ENCODE measurements at places on chromosomes 3 and 15.

GRCh38 chr3:48562367-48563095 is 1.1 kb downstream of the UCN2 start:
- DNase-seq = no peak

DNA sequence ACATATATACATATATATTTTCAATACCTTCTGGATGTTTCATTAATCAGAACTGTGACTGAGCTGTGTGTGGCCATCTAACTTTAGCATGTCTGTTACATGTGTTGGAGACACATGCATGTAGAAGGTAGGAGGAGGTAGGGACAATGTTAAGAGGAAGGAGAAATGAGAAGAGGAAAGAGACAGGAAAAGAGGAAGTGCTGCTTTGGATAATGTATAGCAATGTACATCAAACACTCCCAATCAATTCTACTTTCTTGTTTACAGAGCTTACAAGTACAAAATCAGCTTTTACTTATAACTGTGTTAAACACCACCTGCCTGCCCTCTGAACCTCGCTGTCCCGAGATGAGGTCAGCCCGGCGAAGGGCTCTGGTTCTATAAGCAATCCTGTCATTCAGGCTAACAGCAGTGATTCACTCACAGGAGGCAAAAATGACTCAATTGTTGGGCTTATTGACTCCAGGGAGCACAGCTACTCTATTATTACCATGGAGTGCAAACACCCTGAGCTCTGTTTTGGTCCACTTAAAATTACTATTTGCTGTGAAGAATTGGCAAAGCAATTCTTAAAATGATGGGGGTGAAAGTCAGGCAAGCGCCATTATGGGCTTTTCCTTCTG is 188.9 kb downstream of the MEIS2 start:
- no peak for DNase-seq

DNA sequence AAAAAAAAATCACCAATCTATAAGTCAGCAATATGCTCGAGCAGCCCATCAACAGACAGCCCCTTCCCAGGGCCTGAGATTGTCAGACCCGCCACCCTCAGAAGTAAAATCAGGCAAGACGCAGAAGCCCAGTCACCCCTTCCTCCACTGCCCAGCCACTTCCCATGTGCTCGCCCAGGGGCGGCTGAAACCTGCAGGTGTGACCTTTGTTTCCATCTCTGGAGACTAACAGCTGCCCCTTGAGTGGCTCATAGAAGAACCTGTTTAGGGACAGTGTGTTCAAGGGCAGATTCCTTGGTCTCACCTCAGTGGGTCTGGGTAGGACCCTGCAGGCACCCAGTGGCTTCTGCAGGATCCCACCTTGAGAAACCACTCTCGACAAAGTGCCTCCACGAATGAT is 105.6 kb downstream of the MYLK start:
- no peak for DNase-seq

- DNase-seq = no peak
Measured at GRCh38 chr3:166283840-166284239, 446.6 kb upstream of the BCHE start.

- no peak for DNase-seq
Measured at GRCh38 chr3:175852560-175852959, 993.4 kb downstream of the NAALADL2 start.

GRCh38 chr3:128360705-128361271 is 105.9 kb downstream of the DNAJB8 start:
- DNase-seq = no peak

DNA sequence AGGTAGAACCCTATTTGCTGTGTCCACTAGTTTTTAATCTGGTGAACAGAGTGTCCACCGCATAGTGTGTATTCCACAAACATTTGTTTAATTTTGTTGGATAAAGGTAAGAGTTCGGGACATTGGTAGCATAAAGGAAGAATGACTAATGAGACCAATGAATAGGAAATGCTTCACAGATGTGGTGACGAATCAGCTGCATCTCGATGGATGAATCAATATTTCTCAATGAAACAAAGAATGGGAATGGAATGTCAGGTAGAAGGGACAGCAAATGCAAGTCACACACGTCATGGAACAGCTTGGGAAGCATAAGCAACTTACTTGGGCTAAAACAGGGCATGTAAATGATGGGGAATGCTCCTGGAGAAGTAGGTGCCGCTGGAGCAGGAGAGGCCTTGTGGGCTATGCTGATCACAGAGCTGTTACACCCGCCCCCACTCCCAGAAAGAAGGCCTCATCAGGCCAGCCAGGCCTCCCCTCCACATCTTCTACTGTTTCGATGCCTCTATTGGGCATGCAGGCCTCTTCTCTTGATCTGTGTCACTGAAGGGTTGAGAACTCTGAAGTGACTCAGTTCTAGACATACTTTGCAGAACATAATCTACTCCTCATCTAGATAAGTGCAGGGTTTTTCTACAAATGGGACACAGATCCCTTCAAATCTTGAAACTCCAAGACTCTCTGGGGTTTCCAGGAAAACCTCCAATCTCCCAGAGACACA is 120.0 kb upstream of the GADL1 start:
- no peak for DNase-seq

GRCh38 chr3:40908612-40909011 is 290.7 kb upstream of the CTNNB1 start:
- no peak for DNase-seq

DNA sequence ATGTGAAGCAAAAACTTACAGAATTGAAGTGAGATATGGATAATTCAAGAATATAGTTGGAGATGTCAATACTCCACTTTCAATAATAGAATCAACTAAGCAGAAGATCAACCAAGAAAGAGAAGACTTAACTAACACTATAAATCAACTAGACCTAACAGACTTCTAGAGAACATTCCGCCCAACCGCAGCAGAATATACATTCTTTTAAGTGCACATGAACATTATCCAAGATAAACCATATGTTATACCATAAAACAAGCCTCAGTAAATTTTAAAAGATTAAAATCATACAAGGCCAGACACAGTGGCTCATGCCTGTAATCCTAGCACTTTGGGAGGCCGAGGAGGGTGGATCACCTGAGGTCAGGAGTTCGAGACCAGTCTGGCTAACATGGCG is 5.5 kb upstream of the TEX55 start:
- no peak for DNase-seq

- DNase-seq = no peak
Measured at GRCh38 chr15:35206060-35206675, 121.1 kb upstream of the NANOGP8 start.

DNA sequence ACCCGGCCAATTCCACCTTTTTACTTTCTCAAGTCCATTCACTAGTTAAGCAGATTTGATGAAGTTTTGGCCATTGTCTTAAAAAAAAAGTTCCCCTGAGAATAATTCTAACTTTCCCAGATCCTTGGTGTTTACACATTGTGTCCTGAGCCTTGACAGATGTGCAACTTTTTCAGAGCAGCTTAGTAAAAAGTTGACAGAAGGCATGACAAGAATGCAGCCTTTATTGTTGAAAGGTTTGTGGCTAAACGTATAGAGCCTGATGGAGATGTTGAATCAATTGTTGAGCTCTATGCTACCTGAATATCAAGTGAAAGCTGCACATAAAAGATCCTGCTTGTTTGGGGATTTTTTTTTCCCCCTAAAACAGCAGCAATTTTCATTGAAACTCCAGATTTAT is 75.3 kb upstream of the CMTM7 start:
- no peak for DNase-seq

DNA sequence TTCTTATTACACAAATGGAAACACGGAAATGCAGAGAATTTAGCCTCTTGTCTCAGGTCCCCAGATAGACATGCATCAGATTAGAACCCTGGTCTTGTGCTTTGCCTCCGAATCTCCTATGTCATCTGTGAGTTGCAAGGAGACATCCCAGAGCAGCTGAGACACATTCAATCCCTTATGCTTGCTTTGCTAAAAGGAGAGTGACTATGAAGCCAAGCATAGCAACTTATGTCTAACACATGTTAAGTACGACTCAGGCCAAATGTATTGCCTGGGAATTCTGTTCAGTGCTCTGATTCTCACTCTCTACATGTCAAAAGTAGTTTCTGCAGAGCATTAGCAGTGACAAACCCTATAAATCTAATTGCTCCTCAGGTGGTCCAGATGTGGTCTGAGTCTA is 30.6 kb upstream of the LRRC3B start:
- no peak for DNase-seq

DNA sequence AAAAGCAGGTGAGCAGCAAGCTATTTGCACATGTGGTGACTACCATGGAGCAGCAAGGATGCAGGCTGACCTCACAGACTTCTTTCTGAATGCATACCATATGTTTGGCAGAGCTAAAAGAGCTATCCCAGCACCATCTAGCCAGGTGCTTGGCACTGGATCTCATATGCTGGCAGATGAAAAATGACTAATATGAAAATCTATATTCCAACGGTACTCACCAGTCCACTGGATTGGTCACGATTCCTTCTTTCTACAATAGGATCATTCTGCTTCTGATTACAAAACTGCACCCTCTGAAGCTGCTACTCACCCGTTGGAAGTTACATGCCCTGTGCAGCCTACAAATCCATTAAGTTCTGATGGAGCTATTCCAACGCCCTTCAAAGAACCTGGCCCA is 714.3 kb upstream of the CFAP20DC start:
- DNase-seq = peak; percentile 40

DNA sequence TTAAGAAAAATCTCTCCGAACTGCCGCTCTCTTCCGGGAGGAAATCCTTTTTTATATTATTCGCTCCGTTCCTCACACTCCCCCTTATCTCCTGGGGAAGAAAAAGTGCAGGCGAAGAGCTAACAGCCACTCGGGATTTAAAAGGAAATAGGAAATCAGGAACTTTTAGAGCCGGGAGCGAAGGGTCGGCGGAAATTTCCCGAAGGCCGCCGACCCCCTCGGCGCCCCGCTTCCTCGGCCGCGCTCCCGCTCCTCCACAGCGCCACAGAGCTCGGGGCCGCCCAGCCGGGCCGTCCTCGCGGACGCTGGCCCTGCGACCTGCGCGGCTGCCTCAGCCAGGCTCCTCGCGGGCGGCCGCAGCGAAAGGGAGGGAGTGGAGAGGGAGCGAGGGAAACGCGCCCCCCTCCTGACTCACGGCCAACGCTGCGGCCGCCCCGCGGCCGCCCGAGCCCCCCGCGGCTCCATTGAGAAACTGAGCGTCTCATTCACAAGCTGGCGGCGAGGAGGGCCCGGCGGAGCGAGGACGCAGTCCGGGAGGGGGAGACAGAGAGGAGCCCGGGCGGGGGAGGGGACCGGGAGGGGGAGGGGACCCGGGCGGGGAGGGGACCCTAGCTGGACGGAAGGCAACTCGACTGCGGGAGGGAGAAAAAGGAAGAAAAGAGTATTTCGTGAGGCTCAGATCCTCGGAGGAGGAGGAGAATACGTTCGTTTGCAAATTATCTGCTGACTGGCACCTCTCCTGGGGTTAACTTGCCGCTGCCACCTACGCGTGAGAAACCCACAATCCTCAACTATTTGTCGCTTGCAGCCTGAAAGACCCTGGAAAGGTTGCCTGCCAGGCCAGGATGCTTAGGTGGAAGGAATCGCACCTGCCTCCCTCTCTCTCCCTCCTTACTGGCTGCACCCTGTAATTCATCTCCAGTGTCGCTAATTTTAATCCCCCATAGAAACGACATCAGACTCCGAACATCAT is at the start of gene PTPN9:
Gene PTPN9 (minus strand): TSS at position 368 of the 973 bp plus-strand sequence. CDS start 539 bp downstream, outside the sequence.
- peak; percentile 76 for DNase-seq

DNA sequence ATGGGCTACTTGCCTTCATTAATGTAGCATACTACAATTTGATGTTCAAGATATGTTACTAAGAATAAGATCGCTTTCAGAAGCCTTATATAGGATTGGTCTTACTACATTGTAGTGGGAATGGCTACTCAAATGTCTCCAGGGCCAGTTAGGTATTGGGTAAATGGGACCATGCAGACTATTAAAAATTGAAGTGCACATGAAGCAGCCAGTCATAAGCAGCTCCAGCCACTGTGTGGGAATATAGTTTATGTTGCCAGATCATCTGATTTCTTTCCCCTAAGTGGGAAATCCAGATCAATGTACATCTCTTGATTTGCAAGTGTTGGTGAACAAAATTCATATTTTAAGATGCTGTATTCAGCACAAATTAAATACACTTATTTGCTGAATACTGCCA is 5.1 kb downstream of the CTNNB1 start:
- DNase-seq = no peak

DNA sequence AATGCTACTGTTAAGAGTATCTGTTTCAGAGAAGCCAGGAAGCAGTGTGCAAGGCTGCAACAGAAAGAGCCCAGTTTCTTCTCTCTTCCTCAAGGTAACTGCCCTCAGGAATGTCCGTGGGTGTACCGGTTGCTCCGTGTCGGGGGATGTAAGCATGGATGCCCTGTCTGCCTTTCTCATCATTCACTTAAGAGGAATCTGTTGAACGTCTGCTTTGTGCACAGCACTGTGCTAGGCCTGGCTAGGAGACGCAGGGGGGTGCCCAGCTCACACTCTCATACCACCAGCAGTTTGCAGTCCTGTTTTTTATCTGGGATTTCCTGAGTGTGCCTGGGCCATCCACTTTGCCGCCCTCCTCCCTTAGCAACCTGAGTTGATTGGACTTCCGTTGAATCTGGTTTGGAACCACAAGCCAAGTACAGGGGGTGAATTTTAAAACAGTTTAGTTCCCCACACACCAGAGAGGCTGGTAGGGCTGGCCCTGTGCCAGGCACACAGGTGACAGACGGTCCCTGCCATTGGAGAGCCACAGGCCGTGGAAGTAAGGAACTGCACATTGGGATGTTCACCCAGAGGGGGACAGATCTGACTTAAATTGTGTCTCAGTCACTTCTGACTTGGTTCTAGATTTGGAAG is 11.2 kb downstream of the BOC start:
- DNase-seq = peak; percentile 72

- no peak for DNase-seq
Measured at GRCh38 chr15:92425578-92426225, 32.0 kb downstream of the ST8SIA2 start.

DNA sequence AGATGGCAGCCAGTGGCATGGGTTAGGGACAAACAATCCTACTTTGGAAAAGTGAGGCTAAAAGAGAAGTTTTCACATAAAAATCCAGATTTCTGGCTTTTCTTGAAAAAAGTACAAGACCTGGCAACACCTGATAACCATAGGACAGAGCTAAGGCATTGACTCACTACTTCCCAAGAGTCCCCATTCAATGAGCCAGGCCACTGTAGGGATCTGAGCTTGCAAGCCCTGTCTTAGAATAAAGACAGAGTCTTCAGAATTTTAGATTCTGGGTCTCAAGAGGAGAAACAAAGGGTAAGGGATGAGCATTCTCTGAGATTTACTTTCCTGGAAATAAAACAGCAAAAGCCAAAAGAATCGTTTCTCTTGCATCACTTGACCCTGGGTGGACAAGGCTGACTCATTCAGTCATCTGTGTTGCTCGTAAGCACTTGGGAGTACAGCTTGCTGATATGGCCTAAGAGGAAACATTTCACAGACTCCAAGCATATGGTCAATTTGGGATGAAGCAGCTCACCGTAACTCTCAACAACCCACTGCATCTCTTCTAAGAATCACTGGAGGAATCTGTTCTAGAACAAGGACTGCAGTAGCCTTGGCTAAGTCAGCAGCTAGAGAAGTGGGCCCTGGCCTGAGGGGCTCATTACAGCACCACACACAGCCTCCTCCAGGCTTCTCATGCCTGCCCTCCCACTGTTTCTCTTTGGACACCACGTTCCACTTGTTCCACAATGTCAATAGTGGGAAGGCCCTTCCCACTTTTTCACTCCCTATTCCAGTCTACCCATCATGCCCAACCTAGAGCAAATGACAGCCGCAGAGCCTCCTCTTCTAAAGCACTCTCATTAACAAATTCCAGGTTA is 86.2 kb downstream of the RFTN1 start:
- no peak for DNase-seq

Data from NCI-H2171 treated with DMSO at 0.1 percent for 48 hours (cell line).